SW 1271 (cell line): ENCODE measurements at places on chromosomes 16 and 17.

DNA sequence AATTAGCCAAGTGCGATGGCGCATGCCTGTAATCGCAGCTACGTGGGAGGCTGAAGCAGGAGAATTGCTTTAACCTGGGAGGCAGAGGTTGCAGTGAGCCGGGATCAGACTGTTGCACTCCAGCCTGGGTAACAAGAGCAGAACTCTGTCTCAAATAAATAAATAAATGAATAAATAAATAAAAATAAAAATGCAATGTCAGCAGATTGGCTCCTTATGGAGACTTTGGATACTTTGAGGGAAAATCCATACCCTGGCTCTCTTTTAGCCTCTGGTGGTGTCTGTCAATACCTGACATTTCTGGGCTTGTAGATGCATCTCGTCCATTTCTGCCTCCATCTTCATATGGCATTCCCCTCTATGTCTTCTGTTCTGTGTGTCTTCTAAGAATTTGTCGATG, 66.7 kb downstream of the RBFOX1 start:
- no peak for DNase-seq

DNA sequence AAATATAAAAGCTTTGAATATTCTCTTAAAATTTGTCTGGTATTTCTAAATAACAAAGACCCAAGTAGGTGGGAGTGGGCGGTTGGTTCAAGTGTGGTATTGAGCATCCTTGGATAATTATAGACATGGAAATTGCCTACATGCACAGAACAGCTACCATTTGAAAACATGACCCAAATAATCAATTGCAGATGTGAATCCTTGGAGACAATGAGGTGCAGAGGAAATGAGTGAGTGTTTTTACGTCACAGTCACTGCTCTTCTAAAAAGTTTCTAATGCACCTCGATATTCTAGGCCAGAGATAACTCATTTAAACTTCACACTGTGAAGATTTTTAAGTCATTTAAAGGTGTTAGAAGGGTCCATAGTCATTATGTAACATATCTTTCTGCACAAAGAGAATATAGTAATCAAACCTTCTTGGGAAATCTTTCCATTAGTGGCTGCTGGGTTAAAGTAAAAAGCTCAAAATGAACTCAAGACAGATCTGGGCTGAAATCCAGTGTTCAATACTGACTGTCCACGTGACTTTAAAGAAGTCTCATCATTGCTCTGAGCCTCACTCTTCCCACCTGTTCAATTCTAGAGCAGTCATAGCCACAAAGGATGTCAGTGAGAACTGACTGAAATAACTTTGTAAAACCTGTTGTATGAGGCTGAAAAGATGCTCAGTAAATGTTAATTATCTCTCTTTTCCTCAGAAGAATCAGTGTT, 144.5 kb downstream of the CDH11 start:
- no peak for DNase-seq

GRCh38 chr17:56358651-56359050, 205.4 kb downstream of the ANKFN1 start:
- no peak for DNase-seq

GRCh38 chr16:25868706-25869370, 177.1 kb downstream of the HS3ST4 start:
- DNase-seq, result no peak

GRCh38 chr16:72091217-72091616, 2.2 kb downstream of the TXNL4B start:
- no peak for DNase-seq

- peak; percentile 14 for DNase-seq
Observed at GRCh38 chr17:78133971-78134898, 3.7 kb downstream of the TMC8 start.

GRCh38 chr17:59844884-59845594, 47.7 kb downstream of the TUBD1 start:
- DNase-seq, result no peak
